Fibroblast of skin of right quadriceps (primary cell): ENCODE measurements at places on chromosomes 7 and 10.

DNA sequence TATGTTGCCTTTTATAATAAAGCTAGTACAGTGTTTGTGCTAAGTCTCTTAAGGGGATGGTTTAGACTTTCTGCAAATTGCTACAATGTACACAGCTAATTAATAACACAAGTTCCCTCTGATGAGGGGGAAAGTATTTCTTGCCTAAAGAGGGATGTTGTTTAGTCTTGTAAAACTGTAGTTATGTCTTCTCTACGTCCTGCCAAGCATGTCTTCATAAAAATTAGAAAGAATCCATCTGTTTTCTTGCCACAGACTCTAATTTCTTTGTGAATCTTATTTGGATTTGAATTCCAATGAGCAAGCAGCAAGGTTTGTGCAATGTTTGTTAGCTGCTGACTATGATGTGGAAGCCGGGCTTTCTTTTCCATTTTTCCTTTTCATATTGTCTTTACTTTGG is 28.2 kb downstream of the ADARB2 start:
- DNase-seq: no peak

DNA sequence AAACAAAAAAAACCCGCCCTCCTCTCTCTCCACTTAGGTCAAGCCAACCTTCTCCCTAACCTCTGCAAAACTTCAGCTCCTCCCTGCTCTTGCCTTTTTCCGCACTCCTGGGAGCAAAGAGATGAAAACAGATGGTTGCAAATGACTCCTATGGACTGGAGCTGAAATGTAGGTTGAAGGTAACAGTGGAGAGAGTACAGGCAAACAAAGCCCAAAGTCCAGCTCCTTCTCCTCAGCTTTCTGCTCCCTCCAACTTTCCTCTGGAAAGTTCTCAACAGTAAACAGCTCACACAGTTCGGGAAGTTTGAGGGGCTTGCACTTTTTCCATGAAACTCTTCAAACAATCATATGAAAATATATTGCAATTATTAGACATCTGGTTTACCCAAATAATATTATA is 90.3 kb downstream of the SLC37A3 start:
- DNase-seq: no peak

DNA sequence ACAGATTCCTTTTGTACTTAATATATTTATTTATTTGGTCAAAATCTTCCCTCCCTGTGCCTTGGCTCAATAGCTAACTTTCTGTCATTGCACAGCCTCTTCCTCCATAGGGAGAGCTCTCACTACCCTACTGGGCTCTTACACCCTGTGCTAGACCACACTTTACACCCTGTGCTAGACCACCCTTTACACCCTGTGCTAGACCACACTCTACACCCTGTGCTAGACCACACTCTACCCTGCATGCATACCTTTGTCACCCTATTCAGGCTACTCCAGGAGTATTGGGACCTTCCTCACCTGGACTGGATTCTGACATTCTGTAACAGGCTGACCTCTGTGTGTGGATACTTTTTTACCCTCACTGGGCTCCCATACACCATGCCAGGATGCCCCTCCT is 298.5 kb upstream of the TPK1 start:
- no peak for DNase-seq

DNA sequence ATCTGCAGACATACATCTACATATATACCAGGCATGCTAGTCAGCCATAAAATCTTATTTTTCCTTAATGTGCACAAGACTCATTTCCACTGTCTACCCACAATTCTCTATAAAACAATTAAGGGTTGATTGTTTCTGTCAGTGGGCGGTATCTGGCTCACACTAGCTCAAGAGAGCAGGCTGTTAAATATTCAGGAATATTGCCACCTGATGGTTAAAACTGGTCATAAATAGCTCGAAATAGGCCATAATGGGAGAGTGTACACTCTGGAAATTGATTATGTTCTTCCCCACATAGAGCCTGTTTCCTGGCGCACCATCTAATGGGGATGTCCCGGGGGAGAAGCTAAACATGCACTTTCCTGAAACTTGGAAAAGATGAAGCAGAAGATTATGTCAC is 620.6 kb upstream of the ANKRD30A start:
- peak; percentile 9 for DNase-seq

DNA sequence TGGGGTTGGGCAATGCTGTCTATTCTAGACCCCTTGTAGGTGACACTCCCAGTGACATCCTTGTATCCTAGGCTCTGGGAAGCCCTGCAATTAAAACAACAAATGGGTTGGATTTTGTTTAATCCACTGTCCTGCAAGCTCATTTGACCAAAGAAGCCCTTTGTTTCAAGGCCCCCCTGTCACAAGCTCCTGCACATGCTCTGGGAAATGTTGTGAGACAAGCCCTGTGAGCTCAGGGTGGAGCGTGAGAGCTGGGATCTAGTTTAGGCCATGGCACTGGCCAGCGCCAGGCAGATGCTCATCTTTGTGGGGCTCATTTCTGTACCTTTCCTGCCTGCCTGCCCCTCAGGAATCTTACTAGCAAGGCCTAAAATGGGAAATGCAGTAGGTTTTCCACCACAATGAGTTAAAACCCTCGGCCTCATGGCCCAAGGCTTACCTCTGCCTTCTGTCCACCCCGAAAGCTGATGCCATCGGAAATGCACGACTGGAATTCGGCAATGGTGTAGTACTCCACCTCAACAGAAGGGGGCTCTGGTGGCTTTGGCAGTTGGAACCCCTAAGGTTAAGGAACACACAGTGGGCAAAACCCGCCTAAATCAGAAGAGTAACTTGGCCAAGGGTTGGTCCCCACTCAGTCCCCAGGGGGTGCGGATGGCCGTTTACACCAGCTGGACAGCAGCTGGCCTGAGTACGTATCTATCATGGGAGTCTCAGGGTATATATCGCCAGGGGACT is 112.0 kb downstream of the NEURL1 start:
- DNase-seq: peak; percentile 56

DNA sequence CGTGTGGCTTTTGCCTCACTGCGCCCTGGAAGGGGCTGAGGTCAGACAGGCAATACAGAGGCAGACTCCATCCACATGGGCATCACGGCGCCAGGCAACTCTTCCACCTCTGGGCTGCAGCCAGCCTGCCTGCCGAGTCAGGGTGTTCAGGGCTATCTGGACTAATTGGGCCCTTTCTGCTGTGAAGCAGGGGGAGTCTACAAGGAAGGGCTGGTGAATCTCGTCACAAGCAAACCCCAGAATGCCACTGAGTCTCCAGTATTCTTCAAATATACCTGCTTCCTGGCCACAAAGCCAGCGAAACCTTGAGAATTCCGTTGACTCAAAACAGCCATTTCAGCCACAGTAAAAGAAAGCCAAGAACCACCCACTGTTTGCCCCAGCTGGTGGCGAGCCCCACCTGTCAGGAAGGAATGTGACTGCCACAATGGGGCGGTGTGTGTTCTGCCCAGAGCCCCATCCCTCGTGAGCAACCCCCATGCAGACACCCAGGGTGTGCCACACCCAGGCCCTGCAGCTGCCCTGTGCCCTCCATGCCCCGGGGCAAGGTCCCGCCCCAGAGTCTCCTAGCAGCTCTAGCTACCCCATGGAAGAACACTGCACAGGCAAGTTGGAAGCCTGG is 117.3 kb downstream of the FAM53B start:
- DNase-seq: no peak

GRCh38 chr7:15750727-15751126 is 64.2 kb upstream of the MEOX2 start:
- no peak for DNase-seq

DNA sequence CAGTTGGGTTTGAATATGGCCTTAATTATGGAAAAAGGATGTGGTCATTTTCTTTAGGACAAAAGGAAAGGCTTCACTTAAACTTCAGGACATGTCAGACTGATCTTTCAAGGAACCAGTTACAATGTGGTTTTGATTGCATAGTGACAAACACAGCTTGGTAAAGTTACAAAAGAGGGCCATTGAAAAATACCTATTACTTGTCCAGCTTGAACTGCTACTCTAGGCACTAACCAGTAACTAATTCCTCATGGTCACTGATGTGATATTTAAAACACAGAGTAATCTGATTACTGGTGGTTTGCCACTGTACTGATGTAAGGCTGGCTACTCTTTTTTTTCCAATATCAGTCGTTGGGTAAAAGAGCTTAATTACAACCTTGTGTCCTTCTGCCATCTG is 22.6 kb downstream of the TES start:
- DNase-seq: no peak

- DNase-seq: no peak
Observed at GRCh38 chr7:63233881-63234280, 764.8 kb upstream of the ZNF722 start.

- DNase-seq: no peak
Observed at GRCh38 chr7:159098424-159098786, 46.3 kb downstream of the VIPR2 start.

DNA sequence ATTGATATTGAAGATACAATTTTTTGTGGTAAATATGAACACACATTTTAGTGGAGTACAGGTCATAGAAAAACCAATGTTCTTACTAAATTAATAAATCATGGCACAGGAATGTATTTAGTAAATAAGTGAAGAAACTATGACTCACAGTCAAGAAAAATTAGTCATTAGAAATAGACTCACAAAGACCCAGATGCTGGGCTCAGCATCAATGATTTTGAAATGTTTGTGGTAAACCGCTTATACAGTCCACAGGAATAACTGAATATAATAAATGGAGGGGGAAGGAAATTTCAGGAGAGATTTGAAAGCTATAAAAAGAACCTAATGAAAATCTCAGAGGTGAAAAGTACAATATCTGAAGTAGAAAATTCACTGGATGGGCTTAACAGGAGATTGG is 138.3 kb upstream of the ADCY1 start:
- peak; percentile 94 for DNase-seq

DNA sequence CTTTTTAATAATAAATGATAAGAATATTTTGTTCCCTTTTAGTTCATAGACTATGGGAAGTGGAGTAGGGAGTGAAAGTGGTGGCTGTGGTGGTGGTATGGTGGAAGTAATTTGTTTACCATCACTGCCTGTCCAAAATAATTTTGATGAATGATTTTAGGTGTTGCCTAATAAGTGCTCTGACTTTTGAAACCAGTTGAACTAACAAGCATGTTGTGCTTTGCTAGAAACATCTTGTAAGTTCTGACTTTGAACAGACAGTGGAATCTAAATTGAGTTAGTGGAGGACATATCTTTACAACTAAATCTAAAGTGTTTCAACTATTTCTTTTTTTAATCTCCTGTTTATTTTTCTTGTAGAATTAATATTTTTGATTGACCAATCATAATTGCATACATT is 49.7 kb downstream of the ZEB1 start:
- no peak for DNase-seq

GRCh38 chr7:134562136-134562535 is 13.2 kb downstream of the AKR1B15 start:
- peak; percentile 66 for DNase-seq

DNA sequence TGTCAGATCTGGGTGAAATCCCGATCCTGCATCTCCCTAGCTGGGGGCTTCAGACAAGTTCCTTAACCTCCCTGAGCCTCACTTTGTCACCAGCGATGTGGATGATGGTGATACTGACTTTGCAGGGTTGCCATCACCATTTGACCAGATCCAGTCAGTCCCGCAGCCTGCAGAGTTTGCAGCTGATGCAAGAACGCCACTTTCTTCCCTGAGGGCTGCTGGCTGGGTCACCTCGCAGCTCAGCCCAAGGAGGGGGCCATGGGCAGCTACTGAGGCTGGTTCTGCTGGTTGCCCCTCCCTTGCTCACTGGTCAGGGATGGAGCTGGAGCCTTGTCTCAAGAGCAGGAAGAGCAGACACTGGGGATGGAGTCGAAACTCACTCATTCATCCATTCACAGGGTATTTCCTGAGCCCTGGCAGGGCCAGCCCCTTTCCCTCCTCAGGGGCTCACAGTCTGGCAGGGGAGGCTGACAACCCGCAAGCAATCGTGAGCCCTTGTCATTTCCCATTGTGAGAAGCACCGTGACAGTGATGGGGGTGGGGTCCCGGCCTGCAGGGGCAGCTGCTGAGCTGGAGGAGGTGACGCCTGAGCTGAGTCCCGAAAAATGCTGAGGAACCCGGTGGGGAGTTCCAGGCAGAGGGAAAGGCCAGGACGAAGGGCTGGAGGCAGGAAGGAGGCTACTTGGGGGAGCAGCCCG is 111.1 kb upstream of the TCF7L2 start:
- no peak for DNase-seq

GRCh38 chr7:2109251-2109872 is 123.4 kb downstream of the MAD1L1 start:
- peak; percentile 59 for DNase-seq

GRCh38 chr7:148419856-148420832 is 170.4 kb upstream of the C7orf33 start:
- no peak for DNase-seq

DNA sequence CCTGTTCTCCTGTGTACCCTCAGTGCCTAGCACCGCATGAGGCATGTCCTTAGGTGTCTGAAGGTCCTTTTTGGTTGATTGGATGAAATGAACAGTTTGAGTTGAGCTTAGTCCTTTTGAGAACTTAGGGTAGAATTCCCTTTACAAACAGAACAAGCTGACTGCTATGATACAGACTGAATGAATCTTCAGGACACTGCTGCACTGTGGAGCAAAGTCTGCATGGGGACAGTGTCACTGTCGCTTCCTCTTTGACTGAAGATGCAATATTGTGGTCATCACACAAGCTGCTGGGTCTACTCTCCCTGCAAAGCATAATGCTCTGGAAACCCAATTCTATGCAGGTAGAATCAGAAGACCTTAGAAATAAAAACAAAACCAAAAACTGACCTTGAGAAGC is 8.6 kb upstream of the PLAU start:
- DNase-seq: no peak

- DNase-seq: no peak
Observed at GRCh38 chr7:24213311-24213710, 70.7 kb upstream of the NPY start.

- no peak for DNase-seq
Observed at GRCh38 chr10:48806342-48806741, 121.7 kb downstream of the WDFY4 start.

DNA sequence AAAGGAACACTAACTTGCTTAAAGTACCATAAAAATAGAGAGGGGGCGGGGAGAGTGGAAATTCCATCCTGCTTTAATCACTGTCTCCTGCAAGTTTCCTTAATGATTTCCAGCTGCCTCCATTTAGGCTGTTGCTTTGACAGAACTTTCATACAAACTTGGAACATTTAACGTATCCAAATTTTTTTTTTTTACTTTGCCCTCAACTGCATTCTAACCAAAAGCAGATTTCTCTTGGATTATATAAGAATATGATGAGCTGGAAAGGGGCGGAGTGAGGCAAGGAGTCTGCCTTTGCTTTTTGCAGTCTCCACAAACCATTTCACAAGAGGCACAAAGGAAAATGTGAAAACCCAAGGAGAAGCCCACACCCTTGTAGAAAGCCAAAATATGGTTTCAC is 46.6 kb upstream of the COL1A2 start:
- peak; percentile 99 for DNase-seq

- DNase-seq: peak; percentile 55
Observed at GRCh38 chr10:90857635-90858460, at the start of gene HTR7. HTR7 (minus strand) TSS chr10:90858039; CDS start chr10:90857671, 368 bp downstream.

DNA sequence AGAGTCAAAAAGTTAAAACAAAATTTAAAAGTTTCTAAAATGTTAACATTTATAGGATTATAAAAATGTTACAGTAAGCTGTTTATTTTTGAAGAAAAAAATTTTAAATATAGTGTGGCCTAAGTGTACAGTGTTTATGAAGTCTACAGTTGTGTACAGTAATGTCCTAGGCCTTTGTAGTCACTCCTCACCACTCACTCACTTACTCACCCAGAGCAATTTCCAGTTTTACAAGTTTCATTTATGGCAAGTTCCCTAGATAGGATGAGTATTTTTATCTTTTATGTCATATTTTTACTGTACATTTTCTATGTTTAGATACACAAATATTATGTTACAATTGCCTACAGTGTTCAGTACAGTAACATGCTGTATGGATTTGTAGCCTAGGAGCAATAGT is 419.9 kb downstream of the ARL4A start:
- DNase-seq: no peak

GRCh38 chr7:134452419-134452838 is 6.5 kb downstream of the AKR1B1 start:
- no peak for DNase-seq
